Stimulated activated CD8-positive, alpha-beta memory T cell treated with anti-CD3 and anti-CD28 coated beads, Interleukin-2, amount 100 ng/mL, for 48 hours (primary cell): ENCODE measurements at places on chromosomes 5 and 9.

DNA sequence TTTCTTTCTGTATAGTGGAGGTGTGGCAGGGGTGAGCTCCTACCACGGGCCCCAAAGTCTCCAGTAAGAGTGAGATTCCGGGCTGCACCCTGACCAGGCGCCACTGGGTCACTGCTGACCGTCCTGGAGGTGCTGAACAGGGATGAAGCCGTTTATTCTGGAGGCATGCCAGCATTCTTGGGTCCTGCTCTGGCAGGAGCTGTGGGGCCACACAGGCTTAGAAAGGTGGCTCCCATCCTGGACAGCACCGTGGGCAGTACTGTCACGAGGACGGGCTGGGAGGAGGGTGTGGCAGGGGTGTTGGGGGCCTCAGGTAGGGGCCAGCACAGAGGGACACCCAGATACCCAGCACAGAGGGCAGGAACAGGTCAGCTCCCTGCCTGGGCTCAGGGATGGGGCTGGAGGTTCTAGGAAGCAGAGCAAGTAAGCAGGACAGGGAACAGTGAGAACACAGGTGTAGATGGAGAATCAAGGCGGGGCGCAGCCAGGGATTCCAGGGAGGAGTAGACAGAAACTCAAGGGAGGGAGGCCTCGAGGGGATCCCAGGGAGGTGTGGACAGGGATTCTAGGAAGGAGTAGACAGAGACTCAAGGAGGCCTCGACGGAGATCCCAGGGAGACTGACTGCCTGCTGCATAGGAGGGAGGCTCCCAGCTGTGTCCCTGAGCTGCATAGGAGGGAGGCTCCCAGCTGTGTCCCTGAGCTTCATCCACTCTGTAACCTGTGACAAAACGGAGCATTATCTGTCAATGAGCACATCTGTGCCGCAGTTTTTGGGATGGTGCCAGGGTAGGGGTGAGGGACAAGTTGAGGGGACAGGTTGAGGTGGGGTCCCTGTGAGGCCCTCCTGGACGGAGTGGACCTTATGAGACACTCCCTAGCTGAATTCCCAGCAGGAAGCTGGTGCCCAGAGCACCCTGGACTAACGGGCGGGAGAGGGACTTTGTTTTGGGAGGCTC lies 1.1 kb upstream of the PLEKHG4B start:
- DNase-seq = no peak

DNA sequence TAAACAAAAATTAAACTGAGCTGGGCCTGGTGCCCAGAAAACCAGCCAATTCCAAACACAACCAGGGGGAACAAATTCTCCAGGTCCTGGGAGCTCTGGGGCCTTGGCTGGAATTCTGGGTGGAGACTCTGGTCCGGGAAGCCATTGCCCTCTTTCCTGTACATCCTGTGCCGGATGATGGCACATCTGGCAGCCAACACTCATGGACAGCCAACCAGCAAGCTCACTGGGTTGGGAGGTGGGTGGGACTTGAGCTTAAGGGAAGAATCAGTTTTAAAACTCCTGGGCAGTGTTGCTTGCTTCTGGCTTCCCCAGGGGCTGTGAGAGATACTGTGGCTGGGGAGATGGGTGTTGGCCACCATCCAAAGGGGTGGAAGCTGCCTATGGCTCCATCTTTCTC lies 56.1 kb downstream of the PCDH1 start:
- no peak for DNase-seq

DNA sequence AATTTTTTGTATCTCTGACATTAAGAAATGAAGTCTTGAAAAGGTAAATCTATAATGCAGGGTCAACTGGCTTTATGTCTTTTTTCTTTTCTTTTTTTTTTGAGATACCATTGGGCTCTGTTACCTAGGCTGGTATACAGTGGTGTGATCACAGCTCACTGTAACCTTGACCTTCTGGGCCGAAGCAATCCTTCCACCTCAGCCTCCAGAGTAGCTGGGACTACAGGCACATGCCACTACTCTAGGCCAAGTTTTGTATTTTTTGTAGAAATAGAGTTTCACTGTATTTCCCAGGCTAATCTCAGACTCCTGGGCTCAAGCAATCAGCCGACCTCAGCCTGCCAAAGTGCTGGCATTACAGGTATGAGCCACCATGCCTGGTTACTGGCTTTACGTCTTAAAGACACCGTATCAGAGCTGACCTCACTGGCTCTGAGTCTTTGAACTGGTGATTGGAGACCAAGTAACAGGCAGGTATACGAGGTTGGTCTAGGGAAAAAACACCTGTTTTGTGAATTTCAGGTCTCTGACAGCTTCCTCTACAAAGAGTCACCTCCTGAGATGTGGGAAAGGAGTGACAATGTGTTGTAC lies 70.4 kb upstream of the GPBP1 start:
- no peak for DNase-seq

DNA sequence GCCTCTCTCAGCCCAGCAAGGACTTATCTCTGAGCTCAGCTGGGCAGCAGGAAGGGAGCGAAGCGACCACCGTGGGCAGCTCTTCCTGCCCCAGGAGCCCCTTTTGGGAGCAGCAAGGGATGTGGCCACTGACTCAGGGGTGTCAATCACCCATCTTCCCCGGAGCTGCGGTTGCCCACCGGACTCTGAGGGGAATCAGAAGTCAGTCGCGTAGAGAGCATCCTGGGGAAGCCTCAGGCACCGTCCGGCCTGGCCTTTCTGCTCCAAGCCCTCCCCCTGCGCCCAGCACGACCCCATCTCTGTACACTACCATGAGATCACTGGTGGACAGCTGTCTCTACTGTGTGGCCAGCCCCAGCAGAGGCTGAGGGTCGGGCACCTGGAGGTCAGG lies 24.6 kb downstream of the GFI1B start:
- DNase-seq = no peak

DNA sequence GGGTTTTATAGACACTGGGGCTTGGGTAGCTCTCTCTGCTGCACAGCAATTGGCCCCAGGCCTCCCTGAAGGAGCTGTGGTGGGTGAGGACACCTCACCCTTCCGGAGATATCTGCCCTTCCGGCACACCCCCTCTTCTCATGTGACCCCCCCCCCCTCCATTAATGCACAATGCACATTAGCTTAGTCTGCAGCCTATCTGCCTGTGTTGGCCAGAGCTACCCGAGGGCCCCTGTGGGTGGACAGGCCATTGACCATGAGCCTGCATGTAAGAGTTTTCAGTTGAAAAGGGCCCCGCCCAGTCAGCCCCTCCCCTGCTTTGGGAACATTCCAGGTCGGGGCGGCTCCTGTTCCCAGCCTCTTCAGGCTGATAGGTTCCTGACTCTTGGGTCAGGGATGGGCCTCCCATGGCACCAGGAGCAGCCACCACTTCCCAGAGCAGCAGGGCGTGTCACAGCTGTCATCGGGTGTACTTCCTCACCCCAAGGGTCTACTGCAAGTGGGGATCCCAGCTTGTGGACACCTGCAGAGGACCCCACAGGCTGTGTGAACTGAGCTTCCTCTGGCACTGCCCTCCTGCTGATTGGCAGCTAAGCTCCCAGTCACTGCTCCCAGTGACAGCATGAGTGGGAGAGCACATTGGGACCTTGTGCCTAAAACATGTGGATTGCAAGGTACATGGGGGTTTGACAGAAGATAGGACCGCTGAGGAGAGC lies 17.8 kb downstream of the PHF2 start:
- DNase-seq = no peak

DNA sequence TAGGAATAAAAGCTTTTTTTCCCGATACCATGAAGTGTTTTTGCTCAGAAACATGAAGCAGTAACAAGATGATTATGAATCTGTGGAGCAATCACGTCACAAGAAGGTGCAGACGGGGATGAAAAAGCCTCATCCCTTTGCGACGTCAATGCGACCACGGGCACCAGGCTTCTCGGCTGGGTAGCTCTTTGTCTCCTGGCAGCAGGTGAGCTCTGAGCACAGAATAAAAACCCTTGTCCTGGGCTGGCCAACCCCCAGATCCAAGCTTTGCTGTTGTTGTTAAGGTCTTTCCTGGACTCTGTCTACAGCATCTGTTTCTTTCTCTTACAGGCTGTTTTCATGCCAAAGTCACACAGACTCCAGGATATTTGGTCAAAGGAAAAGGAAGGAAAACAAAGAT lies 113.8 kb downstream of the ANKRD18B start:
- no peak for DNase-seq

GRCh38 chr9:133257465-133257956 lies 17.5 kb downstream of the ABO start:
- DNase-seq = no peak

DNA sequence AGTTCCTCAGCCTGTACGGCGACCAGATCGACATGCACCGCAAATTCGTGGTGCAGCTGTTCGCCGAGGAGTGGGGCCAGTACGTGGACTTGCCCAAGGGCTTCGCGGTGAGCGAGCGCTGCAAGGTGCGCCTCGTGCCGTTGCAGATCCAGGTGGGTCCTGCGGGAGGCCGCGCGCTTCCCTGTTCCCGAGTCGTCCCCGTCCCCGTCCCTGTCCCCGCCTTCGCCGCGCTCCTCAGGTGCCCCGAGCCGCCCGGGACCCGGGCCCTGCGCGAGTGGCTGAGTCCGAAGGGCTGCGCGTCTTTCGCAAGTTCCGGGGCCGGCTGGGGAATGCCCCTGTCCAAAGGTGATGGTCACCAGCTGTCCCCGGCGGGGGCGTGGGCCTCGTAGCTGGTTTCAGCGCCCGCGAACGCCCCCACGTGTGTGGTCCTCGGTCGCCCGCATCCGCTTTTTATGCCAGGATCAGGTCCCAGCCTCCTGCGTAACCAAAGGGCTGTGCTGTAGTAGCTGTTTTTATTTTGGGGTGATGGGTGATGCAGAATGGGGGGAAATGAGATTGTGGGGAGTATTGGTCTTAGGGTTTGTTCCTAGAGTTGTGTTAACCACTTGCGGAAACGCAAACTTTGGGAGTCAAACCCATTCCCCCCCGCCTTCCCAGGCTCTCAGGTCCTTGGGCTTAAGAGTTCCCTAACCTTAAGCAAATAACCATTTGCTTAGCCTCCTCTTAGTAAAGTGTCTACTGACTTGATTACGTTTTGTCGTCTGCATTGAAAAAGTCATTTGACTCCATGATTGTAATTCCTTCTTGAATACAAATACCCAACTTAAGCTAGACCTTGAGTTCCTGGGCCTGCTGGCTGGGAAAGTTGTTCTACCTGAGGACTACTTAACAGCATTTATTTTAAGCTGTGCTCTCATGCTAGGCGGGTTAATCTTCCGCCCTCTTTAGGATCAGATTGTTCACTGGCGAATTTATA lies 663 bp downstream of the ISOC1 start:
- peak; percentile 33 for DNase-seq

GRCh38 chr9:98502976-98503325 lies 205.8 kb downstream of the GABBR2 start:
- no peak for DNase-seq

DNA sequence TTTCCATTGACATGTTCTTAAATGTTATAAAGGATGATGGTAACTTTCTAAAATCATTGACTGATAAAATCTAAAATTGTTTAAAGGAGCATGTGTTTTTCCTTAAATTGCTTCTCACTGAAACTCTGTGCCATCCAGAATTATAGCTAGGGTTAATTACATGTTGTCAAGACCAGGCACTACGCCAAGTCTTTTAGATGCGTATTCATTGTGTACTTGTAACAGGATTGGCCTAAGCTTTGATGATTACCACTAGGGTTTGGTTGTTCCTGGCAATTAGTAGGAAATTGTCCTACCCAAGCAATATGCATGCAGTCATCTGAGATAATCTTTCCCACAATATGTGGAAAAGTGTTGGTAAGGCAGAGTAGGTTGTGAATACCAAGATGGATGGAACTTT lies 43.8 kb downstream of the PRKACG start:
- DNase-seq = no peak

DNA sequence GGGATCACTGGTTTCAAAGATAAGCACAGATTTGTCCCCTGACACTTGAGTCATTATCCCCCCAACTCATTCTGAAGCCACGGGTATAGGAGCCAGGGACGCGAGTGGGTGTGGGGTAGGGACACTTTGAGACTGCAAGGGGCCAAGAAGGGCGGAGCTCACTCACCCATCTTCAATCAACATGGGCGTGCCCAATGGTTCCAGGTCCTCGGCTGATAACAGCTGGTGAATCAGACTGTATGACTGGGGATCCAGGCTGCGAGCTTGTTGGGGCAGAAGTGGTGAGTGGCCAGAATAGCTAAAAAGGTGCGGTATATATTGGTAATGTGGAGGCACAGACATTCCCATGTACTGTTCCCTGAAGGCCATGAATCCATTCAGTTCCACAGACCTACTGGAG lies 30.7 kb upstream of the NR5A1 start:
- no peak for DNase-seq

DNA sequence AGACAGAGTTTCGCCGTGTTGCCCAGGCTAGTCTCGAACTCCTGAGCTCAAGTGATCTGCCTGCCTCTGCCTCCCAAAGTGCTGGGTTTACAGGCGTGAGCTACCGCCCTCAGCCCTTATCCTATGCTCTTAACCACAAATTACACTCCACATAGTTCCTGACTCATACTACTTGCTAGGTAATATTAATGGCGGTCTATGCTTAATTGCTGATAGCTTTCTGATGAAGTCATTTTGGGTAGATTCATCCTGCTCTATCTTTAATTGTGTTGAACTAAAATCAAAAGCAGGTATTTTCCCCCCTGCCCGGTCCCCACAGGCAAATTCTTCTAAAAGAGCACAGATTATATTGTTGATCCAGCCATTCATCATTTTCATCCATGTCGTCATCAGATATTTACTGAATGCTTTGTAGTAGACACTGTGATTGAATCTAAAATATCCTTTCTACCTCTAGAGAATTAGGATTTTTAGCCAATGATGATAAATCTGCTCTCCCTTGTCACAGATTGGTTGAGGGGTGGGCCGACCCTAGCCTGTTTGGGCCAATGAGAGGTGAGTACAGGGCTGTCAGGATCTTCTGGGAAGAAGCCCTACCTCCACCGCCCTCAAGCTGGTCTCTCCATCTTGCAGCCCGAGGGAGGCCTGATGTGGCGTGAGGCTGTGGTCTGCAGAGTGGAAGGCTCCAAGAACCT lies 144.8 kb downstream of the NR3C1 start:
- no peak for DNase-seq
